D721Med (cell line): ENCODE measurements at places on chromosomes 16 and 17.

DNA sequence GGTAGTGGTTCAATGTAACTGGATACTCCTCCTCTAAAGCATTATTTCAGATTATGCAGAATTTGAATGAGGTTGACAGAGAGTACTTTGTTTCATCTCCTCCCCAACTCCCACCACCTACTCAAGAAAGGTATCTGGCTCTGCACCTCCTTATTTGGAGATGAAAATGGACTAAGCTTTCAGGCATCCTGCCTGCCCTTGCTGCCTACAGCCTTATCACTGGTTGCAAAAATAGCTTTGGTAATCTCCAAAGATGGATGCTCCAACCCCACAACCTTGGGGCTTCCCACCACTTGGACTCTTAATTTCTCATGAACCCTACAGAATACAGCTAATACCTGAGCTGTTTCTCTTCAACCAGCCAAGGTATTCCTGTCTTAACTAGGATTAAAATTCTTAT lies 45.3 kb upstream of the CORO6 start:
- DNase-seq = no peak

- DNase-seq = no peak
These were observed 28.0 kb upstream of the SNN start for GRCh38 chr16:11639925-11640899.

DNA sequence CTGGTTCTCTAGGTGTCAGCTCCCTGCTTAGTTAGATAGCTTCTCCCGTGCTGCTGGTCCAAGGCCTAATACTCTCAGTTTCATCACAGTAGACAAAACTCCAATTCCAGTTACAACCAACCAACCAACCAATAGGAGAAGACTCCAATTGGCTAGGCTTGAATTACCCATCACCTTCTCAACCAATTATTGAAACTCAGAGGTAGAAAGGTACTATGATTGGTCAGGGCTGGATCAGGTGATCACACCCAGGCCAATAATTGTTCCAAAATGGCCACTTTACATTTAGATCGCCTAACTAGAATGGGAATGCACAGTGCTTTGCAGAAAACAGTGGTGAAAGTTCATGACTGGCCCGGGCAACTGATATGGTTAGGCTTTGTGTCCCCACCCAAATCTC lies 49.5 kb upstream of the CRHR1 start:
- no peak for DNase-seq

GRCh38 chr16:31876951-31877828 lies 3.6 kb downstream of the ZNF267 start:
- DNase-seq = no peak

DNA sequence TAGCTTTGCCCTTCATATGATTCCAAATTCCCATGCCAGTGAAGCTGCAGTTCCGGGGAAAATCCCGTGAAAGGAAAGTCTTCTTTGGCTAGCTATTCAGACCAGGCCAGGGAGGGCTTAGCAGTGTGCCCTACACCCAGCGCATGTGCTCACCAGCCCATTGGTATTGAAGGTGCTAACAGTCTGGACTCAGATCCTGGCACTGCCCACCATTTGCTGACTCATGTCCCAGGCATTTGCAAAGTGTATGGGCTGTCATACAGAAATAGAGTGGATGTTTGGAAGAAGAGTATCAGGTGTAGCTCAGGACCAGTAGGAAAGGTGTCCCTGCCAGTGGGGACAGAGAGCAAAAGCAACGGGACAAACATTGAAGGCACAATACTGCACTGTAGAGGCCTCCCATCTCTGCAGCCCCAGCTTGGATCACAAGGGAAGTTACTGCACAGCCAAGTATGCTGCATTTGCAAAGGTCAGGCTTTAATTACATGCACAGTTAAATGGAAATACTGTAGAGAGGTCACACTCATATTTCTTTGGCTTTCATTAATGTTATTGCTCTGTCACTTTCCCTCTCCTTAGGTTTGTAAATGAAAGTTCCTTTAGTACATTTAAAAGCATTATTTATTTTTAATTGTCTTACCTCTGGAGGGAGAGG lies 220.0 kb downstream of the IRX3 start:
- DNase-seq = no peak

GRCh38 chr16:21060027-21060510 lies 90.6 kb downstream of the DNAH3 start:
- no peak for DNase-seq

GRCh38 chr16:56589141-56590039 lies at the start of gene MT3:
MT3 (plus strand) TSS chr16:56589528; CDS start chr16:56589591, 63 bp downstream.
- no peak for DNase-seq
